Uterine smooth muscle cell (primary cell): ENCODE measurements at places on chromosomes 16 and 17. TPM values are rescaled to one million over a fixed set of nuclear protein-coding genes. Genes with fewer than 3 reads are reported as not detected.

Gene FNDC8
- not detected in 2 replicates for total RNA-seq

Gene INCA1
- total RNA-seq, result 0.11 and 0.37 TPM in 2 replicates

Gene PYCARD
- total RNA-seq, result 57.3 and 76.4 TPM in 2 replicates

Gene OTOA
- total RNA-seq, result under 0.01 TPM in 2 replicates

Gene CETP
- not detected in 2 replicates for total RNA-seq

Gene PPY
- not detected in 2 replicates for total RNA-seq

Gene GRAPL
- not detected in 2 replicates for total RNA-seq

Gene PRSS36
- 0.33 and 0.75 TPM in 2 replicates for total RNA-seq

Gene MYH2
- under 0.01 and 0.12 TPM in 2 replicates for total RNA-seq

Gene KRTAP9-2
- not detected in 2 replicates for total RNA-seq

Gene NACA2
- total RNA-seq, result not detected in 2 replicates

Gene RRAD
- 3.8 and 8.0 TPM in 2 replicates for total RNA-seq
